Left ventricle myocardium superior (tissue), 1 donor: ENCODE measurements at places on chromosomes 5 and 9.

DNA sequence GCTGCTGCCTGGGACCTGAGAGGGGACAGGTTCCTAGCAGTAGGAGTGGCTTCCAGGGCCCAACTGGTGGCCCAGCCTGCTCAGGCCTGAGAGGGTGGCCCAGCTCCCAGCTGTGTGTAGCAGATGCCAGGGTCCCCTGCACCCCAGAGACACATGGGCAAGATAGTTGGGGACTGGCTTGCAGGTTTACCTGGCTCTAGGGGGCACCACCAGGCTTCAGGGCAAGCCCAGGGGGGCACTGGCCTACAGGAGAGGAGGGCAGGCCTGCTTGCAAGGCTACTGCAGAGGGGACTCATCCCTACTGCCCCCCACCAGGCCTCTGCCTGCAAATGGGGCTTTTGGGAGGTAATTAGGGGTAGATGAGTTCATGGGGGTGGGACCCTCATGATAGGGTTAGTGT, 123.3 kb downstream of the ZNF354C start:
- no peak for DNase-seq

- DNase-seq = no peak
These were observed 48.0 kb downstream of the TARS1 start for GRCh38 chr5:33488558-33489355.

DNA sequence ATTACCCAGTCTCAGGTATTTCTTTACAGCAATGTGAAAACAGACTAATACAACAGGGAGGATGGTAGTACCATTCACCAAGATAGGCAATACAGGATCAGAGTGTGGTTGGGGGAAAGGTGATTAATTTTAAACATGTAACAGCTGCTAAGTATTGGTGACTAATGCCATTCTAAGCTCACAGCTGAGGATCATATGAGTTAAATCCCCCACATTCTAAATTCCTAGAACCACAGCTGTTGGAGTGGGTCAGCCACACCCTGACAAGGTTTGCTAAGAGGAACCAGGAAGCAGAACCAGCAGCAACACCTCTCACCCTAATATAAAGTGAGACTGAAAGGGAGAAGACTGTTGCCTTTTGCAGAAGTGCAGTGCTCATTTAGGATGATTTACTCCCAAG, 24.8 kb downstream of the HSPB3 start:
- DNase-seq = no peak

DNA sequence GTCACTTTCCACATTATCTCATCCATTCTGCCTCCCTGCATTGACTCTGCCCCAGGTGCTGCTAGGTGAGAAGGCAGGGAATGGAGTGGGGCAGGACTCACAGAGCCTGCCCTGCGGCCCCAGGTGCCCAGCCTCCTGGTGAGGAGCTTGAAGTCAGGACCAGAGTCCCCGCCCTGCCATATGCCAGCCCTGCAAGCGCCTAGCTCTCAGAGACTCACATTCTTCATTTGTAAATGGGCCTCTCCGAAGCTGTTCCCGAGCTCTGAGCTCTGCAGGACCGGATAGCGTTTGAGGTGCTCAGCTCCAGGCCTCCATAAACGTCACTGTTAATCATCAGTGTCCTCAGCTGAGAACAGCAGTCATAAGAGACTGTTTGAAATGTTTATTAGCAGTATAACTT, 75.1 kb upstream of the STXBP1 start:
- DNase-seq = no peak

DNA sequence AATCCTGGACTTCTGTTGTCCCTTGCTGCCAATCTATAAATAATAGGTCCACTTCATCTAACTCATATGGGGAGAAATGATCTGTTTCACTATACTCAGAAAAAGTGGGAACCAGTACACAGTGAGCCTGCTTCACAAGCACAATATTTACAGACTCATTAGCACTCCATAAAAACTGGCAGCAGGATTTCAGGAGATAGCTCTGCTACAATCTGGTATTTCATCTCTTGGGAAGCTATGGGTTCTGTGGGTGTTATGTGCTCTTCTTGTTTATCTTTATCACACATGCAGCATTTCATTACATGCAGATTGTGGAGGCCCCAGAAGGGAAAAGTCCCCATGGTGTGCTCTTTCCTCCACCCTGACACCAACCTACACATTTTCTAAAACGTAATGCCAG, 33.2 kb downstream of the UGT3A2 start:
- DNase-seq = no peak

DNA sequence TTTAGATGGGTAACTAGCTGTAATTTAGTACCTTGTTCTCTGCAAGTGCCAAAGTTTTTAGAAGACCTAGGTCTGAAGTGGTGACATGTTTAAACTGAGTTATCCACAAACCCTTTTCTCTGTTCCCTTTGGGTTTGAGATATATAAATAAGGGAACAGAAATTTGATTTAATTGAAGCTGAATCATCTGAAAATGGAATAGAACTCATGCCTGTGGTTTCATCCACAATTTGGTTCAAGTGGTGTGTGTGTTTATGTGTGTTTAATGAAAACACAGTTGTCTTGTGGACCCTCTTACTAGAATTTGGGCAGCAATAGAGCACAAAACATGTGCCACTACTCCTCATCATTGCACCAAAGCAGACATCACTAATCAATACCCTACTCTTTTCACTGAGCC, 216.9 kb downstream of the GLIS3 start:
- no peak for DNase-seq

GRCh38 chr9:89606624-89607311, 2.0 kb downstream of the GADD45G start:
- DNase-seq = peak; percentile 47

- no peak for DNase-seq
These were observed 258.8 kb downstream of the SPOCK1 start for GRCh38 chr5:137240285-137240684.

DNA sequence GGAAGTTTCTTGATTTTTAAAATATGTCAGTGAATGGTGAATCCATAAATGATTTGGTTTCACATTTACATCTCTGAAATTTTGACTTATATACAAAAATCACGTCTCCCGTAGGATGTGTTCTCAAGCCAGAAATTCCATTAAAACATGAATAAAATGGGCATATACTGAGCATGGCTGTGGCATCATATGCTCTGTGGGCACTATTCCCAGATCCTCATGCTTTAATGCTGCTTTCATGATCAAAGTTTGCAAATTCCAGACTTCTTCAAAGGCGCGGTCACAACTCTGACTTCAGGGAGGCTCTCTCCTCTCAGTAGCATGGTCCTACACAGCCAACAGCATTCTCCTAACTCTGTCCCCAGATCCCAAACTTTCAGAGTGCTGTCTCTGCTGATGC, 723.2 kb downstream of the TAF11L14 start:
- no peak for DNase-seq

- DNase-seq = no peak
These were observed 1.3 kb downstream of the NPDC1 start for GRCh38 chr9:137044502-137045177.

DNA sequence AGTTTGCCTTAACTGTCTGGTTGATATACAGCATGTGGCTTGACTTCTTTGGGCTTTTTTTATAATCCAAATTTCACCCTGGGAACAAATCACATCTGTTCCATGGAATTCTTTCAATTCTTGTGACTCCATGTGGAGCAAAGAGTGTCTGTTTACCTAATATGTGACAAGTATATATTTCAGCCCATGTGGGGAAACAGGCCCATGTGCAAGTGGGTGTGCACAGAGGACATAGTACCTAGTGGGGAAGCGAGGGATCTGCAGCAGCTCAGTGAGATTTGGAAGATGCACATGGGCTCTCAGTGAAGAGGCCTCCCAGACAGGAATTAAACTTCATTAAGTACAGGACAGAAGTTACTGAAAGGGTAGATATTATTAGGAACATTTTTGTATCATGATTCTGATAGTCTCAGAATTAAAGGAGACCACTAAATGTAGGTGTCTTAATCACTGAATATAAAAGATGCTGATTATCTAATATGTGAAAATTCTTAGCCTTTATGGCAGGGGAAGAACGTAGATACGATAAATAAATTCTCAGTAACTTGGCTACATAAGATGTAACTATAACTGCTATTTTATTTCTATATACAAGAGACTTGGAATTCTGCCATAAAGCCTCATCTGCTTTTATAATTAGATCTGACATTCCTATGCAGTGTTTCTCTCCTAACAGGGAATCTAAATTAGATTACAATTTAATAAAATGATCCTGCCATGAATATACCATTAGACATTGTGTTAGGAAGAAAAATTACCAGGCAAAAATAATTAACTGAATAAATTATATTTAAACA, 181.2 kb downstream of the SLC12A2 start:
- DNase-seq = no peak

- no peak for DNase-seq
These were observed 79.3 kb upstream of the MAP3K1 start for GRCh38 chr5:56735849-56736641.

DNA sequence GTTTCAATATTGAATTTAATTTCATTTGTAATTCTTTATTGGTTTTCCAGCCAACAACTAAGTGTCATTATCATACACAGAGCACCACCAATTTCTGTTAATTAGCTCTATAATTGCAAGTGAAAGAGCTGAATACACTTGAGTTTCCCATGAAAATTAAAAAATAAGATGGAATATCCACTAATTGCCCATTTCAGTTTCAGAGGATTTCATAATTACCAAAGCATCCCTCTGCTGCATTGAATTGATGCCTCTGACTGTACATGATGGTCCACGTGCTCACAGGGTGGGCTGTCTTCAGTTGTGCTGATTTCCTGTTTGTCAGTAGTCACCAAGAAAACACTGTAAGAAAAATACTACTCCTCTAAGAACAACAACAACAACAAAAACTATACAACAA, 163.8 kb downstream of the CHSY3 start:
- no peak for DNase-seq

DNA sequence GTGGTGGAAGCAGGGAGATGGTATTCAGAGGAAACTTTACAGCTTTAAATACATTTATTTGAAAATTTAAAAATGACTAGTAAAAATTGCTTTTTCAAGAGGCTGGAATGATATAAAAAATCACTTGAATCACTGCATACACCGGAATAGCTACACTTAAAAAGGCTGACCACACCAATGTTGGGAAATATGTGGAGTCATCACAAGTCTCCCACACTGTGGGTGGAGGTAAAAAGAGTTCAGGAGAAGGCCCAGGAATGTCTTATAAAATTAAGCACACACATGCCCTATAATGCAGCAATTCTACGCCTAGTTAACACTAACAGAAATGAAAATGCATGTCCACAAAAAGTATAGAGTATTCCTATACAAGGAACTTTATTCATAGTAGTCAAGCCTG, 198.1 kb downstream of the ROR2 start:
- no peak for DNase-seq

- no peak for DNase-seq
These were observed 1.7 kb downstream of the JAK2 start for GRCh38 chr9:4986783-4987182.

- no peak for DNase-seq
These were observed 46.4 kb upstream of the SLCO6A1 start for GRCh38 chr5:102545175-102545574.

DNA sequence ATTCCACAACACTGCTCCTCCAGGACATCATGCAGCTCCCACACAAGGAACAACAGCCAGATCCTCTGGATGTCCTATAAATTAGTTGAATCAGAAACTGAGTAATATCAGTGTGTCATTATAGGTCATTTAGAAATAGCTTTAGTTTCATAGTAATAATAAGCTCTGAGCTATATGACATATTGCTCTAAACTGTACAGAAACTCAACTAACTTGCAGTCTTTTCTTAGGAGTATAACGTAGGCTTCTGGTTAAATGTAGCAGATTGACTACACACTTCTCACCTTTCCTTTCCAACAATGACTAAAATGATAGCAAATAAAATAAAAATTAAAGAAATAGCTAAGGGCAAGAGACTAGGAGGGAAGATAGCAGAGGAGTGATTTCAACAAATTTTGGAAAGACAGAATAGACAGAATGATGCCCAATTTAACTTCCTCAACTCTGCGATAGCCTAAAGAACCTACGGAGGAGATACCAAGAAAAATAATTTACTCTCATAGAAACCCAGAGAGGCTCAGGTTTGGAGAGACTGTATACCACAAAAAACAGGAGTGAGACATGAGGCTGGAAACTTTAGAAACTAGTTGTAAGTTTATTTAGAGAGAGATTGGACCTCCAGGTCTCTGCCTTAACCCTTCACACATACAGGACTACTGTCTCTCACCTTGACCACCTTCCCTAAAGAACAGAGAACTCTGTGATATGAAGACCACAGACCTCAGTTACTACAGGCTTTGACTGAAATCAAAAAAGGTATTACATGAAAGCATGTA, 193.7 kb downstream of the TSSK1B start:
- DNase-seq = no peak

DNA sequence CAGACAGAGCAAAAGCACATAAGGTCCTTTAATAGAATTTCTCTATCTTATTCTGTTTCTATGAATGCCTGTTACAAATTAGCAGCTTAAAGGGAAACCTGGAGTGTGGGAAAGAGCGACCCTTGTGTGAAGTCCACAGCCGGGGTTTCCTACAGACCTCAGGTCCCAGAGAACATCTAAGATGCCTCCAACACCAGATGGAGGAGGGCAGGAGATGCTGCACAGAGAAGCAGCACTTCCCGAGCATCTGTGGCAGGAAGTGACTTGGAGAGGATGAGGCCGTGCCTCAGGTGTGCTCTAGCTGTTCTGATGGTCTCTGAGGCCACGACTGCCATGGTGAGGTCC, 26.8 kb downstream of the IRF1 start:
- no peak for DNase-seq

- DNase-seq = no peak
These were observed 186.7 kb downstream of the PDZD2 start for GRCh38 chr5:31825518-31826068.

GRCh38 chr5:87008751-87009560, 258.7 kb upstream of the RASA1 start:
- DNase-seq = no peak

- no peak for DNase-seq
These were observed 64.8 kb upstream of the FGF10 start for GRCh38 chr5:44454002-44454401.

DNA sequence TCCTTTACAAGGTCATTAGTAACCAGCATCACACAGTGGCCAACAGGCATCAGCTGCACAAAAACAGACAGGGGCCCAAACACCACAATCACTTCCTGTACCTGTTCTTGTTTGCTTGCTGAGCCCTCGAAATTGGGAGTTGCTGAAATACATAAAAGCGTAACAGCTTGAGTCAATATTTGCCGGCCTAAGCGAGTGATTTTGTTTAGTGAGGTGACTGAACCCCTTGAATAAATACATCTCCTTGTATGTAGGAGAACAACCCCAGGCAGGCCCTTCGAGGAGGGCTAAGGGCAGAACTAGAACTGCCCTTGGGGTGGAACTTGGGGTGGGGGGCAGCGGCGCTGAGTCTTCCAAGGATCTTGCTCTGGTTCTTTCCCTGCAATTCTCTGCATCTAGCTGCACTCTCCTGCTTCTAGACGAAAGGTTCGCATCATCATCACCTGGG, 502.5 kb downstream of the RASEF start:
- no peak for DNase-seq
